ENCODE measurements at places on chromosomes 3 and 15.
A peak's percentile ranks its signal among the peaks of the same experiment; 100 is the strongest.

DNA sequence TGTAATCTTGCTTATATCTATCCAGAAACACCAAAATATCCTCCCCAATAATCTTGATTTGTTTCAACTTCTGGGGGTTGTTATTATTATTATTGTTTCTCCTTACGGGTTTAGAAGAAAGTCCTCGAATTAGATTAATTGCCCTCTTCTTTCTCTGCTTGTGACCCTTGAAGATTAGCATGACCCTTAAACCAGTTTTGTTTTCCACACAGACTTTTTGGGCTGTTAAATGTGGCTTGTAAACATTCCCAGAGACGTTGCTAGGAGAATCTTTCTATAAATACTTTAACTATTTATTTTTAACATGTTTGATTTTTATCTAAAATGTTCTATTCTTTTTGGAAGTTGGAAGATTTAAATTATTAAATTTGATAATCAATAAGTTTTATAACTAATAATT, 4.3 kb upstream of the SUCNR1 start:
- DNase-seq: no peak

DNA sequence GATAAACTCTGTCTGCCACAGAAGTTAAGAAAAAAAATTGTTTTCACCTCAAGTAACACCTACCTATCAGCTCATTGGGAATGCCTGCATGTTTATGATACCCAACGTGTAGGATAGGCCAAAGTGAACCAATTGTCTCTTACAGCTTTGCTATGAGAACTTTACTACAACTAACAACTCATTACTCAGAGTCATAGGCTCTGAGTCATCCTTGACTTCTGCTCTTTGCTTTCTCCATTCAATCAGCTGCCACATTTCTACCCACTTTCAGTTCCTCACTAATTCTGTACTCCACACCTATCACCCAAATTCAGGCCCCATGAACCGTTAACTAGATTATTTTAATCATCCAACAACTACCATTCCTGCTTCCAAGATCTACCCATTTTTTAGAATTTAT, 843.9 kb downstream of the TUSC7 start:
- no peak for DNase-seq

GRCh38 chr15:68431792-68432401, at the start of gene ITGA11:
TSS of gene ITGA11 (minus strand) at chr15:68432163. CDS start at chr15:68432066, 97 bp downstream.
- peak; percentile 47 for DNase-seq

- DNase-seq: no peak
Measured at GRCh38 chr15:59321000-59321689, 51.5 kb downstream of the MYO1E start.

- no peak for DNase-seq
Measured at GRCh38 chr15:45906230-45906629, 271.4 kb downstream of the SQOR start.

GRCh38 chr15:77907824-77908751, 169.4 kb downstream of the TBC1D2B start:
- DNase-seq: peak; percentile 83

GRCh38 chr3:131899021-131899420, 135.8 kb downstream of the CPNE4 start:
- DNase-seq: no peak

DNA sequence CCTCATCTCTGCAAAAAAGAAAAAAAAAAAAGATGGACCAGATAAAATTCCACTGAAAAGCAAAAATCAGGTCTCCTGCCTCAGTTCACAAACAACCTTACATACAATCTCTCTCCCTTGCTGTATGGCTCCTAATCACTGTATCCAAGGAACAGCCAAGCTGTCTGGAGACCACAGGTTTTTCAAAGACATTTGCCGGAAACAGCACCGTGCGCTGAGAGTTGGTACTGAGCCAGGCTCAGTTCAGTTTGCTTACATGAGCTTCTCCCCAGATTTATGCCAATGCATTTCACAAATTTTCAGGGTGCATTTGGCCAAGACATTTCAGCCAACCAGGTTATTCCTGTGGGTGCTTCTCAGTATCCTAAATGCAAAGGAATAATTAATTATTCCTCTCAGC, 4.1 kb downstream of the ACP3 start:
- no peak for DNase-seq

GRCh38 chr15:99931703-99932603, 198.7 kb upstream of the LYSMD4 start:
- DNase-seq: no peak
